ENCODE measurements at places on chromosomes 1 and 21. TPM values are rescaled to one million over a fixed set of nuclear protein-coding genes. Genes with fewer than 3 reads are reported as not detected.

The ATF3 gene
- total RNA-seq = 13.1 TPM

The SYDE2 gene
- total RNA-seq = 4.6 TPM

GRCh38 chr1:88891951-88892340 is 579 bp upstream of the GTF2B start:
- H3K4me1 ChIP-seq = peaks cover 26% of the 10 kb centered on the region
- peak overlapping the region; percentile 96 for H3K4me3 ChIP-seq
- DNase-seq = no peak
- H3K27me3 ChIP-seq = no peaks in the 10 kb centered on the region
- peak overlapping the region; percentile 98 for H3K27ac ChIP-seq
- no peaks in the 10 kb centered on the region for H3K36me3 ChIP-seq

DNA sequence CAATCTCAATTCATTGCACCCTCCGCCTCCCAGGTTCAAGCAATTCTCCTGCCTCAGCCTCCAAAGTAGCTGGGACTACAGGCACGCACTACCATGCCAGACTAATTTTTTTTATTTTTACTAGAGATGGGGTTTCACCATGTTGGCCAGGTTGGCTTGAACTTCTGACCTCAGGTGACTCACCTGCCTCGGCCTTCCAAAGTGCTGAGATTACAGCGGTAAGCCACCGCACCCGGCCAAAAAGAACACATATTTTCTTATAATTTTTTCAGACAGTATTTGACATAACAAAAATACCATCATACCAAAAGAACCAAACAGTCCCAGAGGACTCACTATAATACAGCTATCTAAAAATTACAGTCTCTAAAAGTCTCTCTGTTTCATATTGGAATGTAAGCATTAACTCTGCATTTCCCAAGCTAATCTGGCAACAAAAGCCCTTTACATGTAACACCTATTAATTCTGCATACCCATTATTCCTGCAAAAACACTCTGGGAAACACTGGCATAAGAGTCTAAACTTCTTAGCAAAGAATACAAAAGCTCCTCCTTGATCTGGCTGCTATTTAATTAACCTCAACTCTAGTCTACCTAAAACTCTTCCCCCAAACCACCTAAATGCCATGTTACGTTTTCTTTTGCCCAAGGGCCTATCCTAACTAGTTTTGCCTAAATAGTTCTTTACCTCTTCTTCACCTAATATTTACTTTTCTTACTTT is 26.9 kb downstream of the WDR26 start:
- peaks cover 47% of the 10 kb centered on the region for H3K36me3 ChIP-seq
- H3K4me3 ChIP-seq = no peak overlapping the region
- DNase-seq = no peak
- H3K27ac ChIP-seq = no peak overlapping the region

GRCh38 chr1:228515200-228515834 is 28.1 kb downstream of the RNF187 start:
- no peak for DNase-seq
- no peaks in the 10 kb centered on the region for H3K36me3 ChIP-seq
- H3K4me1 ChIP-seq = peaks cover 20% of the 10 kb centered on the region
- H3K27me3 ChIP-seq = peaks cover 41% of the 10 kb centered on the region

DNA sequence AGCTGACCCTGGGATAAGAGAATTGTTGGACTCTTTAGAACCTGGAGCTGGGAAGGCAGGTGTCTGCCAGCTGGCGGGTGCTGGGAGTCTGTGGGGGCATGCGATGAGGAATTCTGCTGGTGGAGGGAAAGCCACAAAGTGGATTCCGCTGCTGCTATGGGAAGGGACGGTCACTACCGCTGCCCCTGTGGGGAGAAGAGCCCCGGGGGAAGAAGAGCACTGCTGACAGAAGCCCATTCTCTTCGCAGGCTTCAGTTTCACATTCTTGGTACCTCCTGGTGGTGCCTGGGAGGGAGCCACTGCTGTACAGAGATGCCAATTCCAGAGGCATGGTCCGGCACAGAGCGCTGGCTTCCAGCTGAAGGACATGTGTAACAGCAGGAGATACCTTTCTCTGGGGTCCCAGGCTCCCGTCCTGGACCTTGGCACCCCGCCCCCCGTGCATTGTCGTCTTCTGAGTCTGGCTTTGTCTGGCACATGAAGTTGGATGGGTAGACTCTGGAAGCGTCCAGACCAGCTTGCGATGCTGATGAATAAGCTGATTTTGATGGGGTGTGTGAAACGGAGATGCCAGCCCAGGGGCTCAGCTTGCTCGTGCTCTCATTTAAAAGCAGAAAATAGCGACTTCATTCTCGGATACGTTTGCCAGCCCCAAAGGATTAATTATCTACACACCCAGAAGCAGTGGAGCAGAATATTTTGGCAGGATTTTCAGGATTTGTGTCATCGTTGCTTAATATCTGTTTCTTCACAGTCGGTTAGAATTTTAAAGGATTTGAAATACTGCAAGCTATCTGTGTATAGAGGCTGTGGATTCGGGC is 13.2 kb downstream of the PDXK start:
- no peak overlapping the region for H3K27ac ChIP-seq
- H3K27me3 ChIP-seq = no peaks in the 10 kb centered on the region
- H3K4me3 ChIP-seq = no peak overlapping the region

DNA sequence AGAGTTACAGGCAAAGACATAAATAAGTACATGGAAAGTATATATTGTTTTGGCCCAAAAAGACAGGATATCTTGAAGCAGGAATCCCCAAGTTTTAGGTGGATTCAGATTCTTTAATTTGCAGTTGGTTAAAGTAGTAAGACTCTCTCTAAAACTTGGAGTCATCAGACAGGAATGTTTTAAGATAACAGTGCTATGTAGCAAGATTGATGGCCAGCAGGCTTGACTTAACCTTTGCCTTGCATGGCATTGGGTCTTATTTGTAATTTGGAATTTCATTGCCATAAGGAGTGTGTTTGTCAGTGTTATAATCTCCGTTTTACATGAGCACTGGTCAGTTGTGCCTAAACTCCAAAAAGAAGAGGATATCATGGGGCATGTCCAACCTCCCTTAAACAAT is 727.6 kb upstream of the CHRM3 start:
- no peaks in the 10 kb centered on the region for H3K36me3 ChIP-seq
- H3K4me3 ChIP-seq = no peak overlapping the region
- no peaks in the 10 kb centered on the region for H3K4me1 ChIP-seq

- peaks cover 21% of the 10 kb centered on the region for H3K4me1 ChIP-seq
- H3K36me3 ChIP-seq = peaks cover 39% of the 10 kb centered on the region
- no peaks in the 10 kb centered on the region for H3K27me3 ChIP-seq
These were observed 11.2 kb downstream of the RPL5 start for GRCh38 chr1:92843046-92843423.

DNA sequence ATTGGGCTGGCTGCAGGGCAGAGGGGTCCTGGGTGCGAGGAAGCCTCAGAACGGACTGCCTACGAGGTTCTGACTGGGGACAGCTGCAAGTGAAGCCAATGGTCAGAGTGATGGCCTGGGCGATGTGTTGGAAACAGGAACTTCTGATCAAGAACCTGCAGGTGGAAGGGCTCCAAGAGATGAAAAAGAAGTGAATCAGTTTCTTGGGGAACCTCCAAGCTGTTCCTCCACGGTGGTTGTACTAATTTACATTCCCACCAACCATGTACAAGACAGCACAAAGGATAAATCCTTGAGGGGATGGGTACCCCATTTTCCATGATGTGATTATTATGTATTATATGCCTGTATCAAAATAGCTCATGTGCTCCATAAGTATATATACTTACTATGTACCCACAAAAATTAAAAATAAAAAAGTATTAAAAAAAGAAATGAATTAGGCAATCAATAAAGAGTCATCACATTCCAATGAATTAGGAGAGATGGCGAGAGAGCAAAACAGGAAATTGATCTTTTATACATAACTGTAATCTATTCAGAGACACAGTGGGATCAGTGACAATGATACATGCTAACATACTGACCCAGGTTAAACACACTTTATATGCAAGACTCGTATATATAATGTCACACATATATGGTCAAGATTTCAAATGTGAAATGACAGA is 58.1 kb downstream of the PTPN14 start:
- H3K27ac ChIP-seq = no peak overlapping the region
- H3K36me3 ChIP-seq = peaks cover 1% of the 10 kb centered on the region
- no peaks in the 10 kb centered on the region for H3K4me1 ChIP-seq
- no peak for DNase-seq
- peaks cover 35% of the 10 kb centered on the region for H3K27me3 ChIP-seq

DNA sequence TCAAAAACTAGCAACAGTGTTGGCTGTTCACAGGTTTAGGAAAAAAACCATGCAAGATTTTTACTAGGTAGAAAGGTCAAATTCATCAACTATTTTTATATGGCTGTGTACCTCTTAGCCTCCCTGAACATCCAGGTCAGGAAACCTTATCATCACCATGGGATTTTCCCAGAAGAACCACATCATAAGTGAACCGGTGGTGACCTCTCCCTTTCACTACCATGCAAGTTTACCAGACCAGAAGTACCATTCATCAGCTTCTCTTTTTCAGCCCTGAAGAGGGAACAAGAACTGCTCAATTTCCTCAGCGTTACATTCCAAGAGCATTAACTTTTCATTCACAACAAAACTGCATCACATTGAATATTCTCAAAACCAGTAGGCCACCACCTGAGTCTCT is 5.9 kb downstream of the SSBP3 start:
- DNase-seq = no peak
- H3K27me3 ChIP-seq = no peaks in the 10 kb centered on the region
- peaks cover 58% of the 10 kb centered on the region for H3K4me1 ChIP-seq
- peaks cover 66% of the 10 kb centered on the region for H3K36me3 ChIP-seq

DNA sequence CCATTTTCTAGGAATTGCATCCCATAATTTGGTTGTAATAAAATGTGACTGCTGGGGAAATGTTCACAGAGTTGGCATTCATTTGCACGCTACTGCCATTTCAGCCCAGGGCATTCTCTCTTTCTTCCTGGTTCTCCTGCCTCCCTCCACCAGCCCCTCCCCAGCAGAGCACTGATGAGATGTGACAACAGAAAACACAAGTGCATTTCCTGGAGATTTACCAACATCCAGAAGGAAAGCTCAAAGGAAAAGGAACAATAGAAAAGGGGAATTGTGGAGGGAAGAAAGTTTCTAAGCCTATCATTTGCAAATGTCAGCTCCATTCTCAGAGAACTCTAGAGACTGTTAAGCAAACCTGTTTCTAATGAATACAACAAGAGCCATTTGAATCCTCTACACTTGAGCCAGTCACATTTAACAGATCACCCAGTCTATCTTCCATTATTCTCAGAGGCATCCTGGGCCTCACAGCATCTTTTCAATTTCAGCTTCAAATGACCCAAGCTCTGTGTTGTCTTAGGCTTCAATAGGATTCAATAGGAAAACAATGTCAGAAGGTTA is 395.6 kb upstream of the PBX1 start:
- no peak overlapping the region for H3K4me3 ChIP-seq
- no peak overlapping the region for H3K27ac ChIP-seq
- H3K27me3 ChIP-seq = no peaks in the 10 kb centered on the region
- no peaks in the 10 kb centered on the region for H3K4me1 ChIP-seq
- DNase-seq = no peak

The SPATA1 gene
- total RNA-seq = 3.3 TPM

GRCh38 chr1:232172563-232172962 is 457.4 kb downstream of the SIPA1L2 start:
- no peaks in the 10 kb centered on the region for H3K36me3 ChIP-seq
- peaks cover 2% of the 10 kb centered on the region for H3K4me1 ChIP-seq
- peaks cover 9% of the 10 kb centered on the region for H3K27me3 ChIP-seq
- no peak overlapping the region for H3K27ac ChIP-seq

- DNase-seq = no peak
- H3K27me3 ChIP-seq = no peaks in the 10 kb centered on the region
- H3K4me1 ChIP-seq = peaks cover 44% of the 10 kb centered on the region
- H3K36me3 ChIP-seq = peaks cover 5% of the 10 kb centered on the region
These were observed 28.2 kb downstream of the RUNX1 start for GRCh38 chr21:35020902-35021301.

The RUNX3 gene
- 172 TPM for total RNA-seq

GRCh38 chr1:226438007-226438406 is 30.1 kb upstream of the PARP1 start:
- H3K36me3 ChIP-seq = no peaks in the 10 kb centered on the region
- no peak for DNase-seq
- H3K27ac ChIP-seq = no peak overlapping the region
- peaks cover under 1% of the 10 kb centered on the region for H3K4me1 ChIP-seq
- peaks cover 45% of the 10 kb centered on the region for H3K27me3 ChIP-seq

DNA sequence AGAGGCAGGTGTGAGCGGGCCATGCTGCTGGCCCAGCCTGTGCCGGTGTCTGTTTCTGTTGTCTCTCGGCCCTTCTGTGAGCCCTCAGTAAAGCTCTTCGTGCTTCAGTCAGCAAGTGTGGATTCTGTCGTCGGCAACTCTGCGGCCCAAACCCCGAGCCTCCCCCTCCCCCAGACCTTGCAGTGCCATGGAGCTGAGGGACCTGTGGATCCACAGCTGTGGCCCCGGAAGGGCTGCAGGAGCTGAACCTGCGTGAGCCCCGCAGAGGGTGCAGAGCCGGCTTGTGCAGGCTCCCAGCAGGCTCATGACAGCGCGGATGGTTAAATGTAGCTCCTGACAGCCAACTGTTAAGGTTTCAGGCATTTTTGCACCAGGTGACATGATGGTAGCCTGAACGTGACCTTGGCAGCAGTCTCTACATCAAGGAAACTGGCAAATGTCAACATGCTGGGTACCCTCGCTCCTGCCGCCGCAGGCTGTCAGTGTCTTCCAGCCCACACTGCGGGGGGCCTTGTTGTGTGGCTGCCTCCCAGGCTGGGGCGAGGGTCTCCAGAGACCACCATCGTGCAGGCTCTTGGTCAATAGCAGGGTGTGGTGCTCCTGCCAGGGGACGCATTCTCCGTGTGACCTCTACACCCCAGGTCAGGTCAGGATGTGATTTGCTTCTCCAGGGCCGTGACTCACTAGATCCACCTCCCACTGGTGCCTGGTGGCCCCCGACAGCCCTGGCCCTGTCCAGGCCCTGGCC is 7.0 kb downstream of the LRRC3 start:
- no peaks in the 10 kb centered on the region for H3K36me3 ChIP-seq
- no peaks in the 10 kb centered on the region for H3K27me3 ChIP-seq
- H3K27ac ChIP-seq = no peak overlapping the region
- peaks cover 1% of the 10 kb centered on the region for H3K4me1 ChIP-seq

The TIMM17A gene
- 34.0 TPM for total RNA-seq

DNA sequence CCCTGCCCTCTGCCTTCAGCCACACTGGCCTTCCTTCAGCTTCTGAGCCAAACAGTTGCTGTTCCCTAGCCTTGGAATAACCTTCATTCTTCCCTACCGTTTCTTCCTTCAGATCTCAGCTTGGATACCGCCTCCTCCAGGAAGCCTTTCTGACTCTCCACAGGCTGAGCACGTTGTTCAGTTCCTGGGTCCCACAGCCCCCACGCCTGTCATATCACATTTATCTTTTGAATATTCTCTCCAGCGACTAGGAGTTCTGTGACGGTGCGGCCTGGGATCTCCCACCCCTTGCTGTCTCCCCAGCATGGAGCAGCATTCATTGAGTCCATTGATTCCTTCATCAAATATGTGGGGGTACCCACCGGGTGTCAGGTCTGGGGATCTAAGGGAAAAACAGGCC is 39.2 kb downstream of the EPHA2 start:
- peaks cover 2% of the 10 kb centered on the region for H3K4me1 ChIP-seq
- no peak overlapping the region for H3K4me3 ChIP-seq
- no peak overlapping the region for H3K27ac ChIP-seq
- DNase-seq = no peak
- H3K36me3 ChIP-seq = no peaks in the 10 kb centered on the region

The SPATA45 gene
- not detected for total RNA-seq

- H3K27me3 ChIP-seq = no peaks in the 10 kb centered on the region
- H3K36me3 ChIP-seq = peaks cover 24% of the 10 kb centered on the region
- no peak for DNase-seq
- H3K27ac ChIP-seq = peak overlapping the region; percentile 36
- peaks cover 10% of the 10 kb centered on the region for H3K4me1 ChIP-seq
These were observed 16.0 kb downstream of the ADSS2 start for GRCh38 chr1:244435562-244436205.

The ANKRD35 gene
- 0.40 TPM for total RNA-seq

The NGF gene
- total RNA-seq = not detected

- no peaks in the 10 kb centered on the region for H3K4me1 ChIP-seq
- no peak overlapping the region for H3K27ac ChIP-seq
- DNase-seq = no peak
- H3K36me3 ChIP-seq = peaks cover 6% of the 10 kb centered on the region
- H3K27me3 ChIP-seq = peaks cover 5% of the 10 kb centered on the region
These were observed 21.2 kb upstream of the APOBEC4 start for GRCh38 chr1:183674339-183674738.

All from activated naive CD8-positive, alpha-beta T cell treated with anti-CD3 and anti-CD28 coated beads, Interleukin-2, amount 10 ng/mL, durations not matched to agents 7 days and 5 days (primary cell).